ENCODE measurements at places on chromosomes 11 and 22.

DNA sequence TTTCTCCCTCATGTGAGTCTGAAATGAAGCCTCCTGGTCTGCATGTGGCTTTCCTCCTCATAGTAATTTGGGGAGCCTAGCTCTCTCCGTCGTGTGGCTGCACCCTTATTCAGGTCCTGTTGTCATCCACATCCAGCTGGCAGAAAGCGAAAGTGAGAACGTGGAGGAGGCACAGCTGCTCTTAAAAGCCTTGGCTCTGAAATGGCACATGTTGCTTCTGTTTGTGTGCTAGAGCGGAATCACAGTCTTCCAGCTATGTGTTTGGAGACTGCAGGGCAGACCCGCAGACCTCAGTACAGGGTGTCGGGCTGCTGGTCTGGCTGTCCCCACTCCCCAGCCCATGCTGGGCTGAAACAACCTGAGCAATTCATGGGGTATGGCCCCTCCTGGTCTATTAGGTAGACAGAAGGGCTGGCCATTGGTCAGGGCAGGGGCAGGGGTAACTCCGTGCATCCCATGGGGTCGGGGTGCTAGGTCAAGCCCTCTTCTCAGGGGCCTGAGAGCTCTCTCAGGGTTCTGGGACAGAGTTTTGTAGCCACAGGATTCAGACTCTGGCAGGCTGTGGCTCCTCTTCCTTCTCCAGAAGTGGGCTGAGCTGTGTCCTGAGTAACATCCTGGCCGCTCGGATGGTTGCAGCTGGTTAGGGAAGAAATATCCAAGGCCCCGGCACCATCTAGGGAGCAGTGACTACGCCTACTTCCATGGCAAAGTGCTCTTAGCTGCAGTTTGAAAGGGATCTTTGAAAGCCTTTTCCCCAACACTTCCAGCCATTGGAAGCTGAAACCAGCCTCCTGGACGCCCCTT lies 50.6 kb downstream of the C11orf96 start:
- no peak for DNase-seq

DNA sequence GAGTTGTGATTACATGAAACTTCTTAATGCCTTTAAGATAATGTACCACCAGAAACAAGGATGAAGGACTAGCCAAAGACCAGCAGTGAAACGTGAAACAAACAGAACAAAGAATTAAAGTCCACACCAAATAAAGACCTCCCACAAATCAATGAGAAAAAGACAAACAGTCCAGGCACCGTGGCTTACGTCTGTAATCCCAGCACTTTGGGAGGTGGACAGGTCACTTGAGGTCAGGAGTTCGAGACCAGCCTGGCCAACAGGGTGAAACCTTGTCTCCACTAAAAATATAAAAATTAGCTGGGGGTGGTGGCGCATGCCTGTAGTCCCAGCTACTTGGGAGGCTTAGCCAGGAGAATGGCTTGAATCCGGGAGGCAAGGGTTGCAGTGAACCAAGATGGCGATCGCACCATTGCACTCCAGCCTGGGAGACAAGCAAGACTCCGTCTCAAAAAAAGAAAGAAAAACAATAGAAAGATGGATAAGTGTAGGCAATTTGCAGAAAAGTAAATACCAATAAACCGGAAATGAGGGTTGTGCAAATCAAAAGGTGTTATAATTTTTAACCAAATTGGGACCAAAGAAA lies 167.8 kb upstream of the GRK3 start:
- DNase-seq: no peak

- DNase-seq: no peak
Observed at GRCh38 chr22:17077255-17077654, 7.5 kb upstream of the IL17RA start.

DNA sequence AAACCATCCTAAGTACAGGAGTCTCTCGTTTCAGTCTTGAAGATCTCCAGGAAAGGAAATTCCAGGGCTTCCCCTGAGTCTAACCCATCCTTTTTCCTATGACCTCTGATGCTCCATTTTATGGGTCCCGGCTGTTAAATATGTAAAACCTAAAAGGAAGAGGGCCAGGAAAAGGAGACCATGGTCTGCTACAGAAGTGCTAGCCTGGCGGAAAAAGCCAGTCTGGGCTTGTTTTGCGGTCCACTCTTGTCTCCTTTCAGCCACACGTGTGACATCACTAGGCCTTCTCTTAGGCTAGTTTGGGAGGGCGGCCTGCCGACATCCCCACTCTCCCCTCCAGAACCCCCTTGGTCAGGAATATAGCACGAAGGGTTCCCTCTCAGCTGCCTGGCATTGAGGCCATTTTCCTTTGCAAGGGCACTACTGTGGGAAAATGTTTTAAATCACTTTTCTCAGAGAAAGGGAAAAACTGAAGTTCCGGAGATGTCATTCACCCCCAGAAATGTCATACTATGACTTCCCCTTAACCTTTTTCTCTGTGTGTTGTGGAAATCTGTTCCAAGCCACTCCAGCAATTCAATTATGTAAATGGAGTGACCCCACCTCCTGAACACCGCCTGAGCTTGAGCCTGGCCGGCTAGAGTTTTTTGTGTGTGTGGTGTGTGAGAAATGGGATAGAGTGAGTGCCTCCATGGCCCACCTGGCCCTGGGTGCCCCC lies 86.9 kb downstream of the UBASH3B start:
- DNase-seq: no peak

GRCh38 chr11:12381875-12382274 lies 4.5 kb downstream of the PARVA start:
- no peak for DNase-seq

Measured in LNCaP clone FGC (cell line).